HuH-7.5 (cell line): ENCODE measurements at places on chromosomes 11 and 22.

DNA sequence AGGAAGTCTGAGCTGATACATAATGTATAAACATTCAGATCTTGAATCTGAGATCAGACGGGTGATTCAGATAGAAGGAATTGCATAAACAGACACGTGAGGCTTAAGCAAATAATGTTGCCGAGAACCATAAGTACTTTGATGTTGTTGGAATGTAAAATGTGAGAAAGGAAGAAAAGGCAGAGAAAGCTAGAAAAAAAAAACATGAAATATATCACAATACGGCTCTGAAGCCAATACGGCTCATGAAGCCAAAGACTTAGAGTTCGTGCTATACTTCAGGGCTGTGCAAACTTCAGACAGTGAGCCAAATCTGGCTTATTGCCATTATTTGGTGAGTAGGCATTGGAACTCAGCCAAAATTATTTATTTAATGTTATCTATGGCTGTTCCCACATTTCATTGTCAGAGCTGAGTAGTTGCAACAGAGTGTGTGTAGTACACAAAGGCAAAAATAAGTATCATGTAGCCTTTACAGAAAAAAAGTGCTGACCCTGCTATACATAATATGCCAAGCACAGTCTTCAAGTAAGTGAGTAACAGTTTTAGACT, 673.3 kb downstream of the CNTN5 start:
- DNase-seq = no peak

DNA sequence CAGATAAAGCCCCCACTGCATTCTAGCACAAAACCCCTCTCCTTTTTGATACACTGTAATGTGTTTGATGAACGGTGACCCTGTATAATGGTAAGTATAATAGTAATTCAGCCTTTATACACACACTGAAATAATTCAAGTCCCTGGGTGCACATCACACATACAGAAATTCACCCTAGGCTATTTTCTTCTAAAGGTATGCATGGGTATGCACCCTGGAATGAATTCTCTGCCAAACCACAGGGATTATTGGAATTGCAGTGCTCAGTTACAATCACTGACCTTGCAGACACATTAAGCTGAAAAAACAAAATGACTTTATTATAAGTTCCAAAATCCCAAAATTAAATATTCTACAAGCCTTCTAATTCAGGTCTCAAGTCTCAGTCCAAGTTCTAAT, 245.9 kb upstream of the FAT3 start:
- no peak for DNase-seq

DNA sequence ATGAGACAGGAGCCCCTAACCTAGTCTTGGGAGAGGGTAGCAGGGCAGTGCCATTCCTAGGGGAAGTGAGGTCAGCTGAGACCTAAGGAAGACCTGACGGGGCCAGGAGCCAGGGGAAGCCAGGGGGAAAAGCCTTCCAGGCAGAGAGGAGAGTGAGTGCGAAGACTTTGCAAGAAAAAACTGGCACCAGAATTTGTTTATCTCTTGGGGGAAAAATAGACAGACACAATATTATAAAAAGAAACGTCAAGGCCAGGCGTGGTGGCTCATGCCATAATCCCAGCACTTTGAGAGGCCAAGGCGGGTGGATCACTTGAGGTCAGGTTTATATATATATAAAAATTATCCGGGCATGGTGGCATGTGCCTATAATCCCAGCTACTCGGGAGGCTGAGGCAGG, 26.9 kb upstream of the TESMIN start:
- DNase-seq = no peak

DNA sequence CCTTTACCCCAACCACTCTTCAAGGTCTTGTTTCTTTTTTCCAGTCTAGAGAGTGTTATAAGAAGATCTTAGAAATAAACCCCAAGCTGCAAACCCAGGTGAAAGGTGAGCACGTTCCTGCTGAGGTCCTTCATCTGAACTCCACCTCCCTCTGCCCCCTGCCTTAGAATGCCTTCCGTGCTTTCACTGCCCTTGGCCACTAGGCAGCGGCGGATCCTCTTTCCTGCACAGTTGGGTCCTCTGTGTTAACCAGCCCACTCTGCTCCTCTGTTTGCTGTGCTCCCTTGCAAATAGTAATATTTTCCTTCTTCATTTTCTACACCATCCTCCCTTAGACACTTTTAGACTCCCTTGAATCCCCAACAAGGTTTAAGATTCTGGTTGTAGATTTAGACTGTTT, 24.3 kb downstream of the TTC12 start:
- DNase-seq = no peak

DNA sequence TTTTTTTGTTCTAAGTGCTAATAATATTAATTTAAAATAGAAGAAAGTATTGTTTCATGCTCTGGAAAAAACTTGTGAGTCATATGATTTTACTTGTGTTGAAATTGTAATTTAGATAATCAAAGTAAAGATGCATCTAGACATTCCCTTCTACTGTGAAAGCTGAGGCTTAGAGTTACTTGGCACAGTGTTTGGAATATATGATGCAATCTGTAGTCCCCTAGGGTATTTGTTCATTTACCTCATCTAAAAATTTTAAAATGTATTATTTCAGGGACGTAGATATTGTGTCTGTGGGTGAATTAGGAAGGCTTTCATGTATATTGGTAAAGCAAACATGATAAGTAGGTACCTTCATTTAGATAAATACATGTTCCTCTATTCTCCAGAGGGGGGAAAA, 793.5 kb upstream of the CNTN5 start:
- DNase-seq = no peak

DNA sequence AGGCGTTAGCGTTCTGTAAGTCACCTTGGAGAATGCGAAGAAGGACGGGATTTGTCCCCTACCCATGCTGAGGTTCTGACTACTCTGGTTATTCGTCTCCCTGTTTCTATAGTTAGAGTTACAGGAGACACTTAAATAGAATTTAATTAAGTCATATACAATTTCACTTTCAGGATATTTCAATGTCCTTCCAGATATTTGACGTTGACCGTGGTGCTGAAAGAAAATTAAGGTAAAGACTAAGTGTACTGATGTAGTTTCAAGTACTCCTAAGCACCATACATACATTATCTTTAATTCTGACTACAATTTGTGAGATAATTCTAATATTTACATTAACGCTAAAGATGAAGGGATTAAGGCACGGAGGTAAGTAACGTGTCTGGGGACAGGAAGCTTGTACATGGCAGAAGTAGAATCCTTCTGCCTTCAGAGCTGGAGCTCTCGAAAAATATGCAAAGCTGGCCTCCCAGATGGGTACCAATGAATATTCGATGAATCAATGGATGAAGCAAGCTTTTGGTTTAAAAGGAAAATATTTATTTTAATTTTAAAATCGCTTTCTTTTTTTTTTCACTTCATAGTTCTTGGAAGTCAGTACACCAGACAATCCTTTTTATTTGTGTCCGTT, 539 bp upstream of the SLC36A4 start:
- DNase-seq = no peak

GRCh38 chr11:74992852-74993251, 4.1 kb downstream of the NEU3 start:
- no peak for DNase-seq

DNA sequence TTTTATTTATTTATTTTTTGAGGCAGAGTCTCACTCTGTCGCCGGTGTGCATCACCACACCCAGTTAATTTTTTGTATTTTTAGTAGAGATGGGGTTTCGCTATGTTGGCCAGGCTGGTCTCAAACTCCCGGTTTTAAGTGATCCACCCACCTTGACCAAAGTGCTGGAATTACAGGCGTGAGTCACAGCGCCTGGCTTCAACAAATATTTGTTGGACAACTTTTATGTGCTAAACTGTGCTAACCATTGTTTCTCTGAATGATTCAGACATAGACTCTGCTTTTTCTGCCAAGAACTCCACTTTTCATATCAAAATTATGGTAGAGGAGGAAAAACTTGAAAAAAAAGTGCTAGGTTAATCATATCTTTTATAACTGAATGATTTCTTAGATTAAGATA, 36.3 kb downstream of the MMP7 start:
- DNase-seq = no peak

- no peak for DNase-seq
Observed at GRCh38 chr22:45912910-45913309, 64.1 kb downstream of the WNT7B start.

GRCh38 chr11:45664376-45665205, 831 bp downstream of the CHST1 start:
- DNase-seq = no peak

DNA sequence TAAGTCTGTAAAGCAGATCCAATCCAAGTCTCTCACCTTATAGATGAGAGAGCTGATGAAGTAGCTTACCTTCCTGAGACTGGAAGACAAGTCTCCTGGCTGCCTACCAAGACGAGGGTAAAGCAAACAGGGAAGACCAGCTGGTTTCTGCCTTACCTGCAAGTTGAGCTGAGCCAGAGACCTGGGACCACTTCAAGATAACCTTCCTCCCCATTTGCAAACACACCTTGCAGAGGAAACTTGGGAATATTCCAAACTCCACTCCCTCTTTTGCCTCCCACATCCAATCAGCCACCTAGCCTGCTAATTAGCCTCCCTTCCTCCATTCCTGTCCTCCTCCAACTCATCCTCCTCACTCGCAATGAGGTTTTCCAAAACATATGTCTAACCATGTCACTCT, 23.4 kb upstream of the ROBO3 start:
- DNase-seq = no peak

DNA sequence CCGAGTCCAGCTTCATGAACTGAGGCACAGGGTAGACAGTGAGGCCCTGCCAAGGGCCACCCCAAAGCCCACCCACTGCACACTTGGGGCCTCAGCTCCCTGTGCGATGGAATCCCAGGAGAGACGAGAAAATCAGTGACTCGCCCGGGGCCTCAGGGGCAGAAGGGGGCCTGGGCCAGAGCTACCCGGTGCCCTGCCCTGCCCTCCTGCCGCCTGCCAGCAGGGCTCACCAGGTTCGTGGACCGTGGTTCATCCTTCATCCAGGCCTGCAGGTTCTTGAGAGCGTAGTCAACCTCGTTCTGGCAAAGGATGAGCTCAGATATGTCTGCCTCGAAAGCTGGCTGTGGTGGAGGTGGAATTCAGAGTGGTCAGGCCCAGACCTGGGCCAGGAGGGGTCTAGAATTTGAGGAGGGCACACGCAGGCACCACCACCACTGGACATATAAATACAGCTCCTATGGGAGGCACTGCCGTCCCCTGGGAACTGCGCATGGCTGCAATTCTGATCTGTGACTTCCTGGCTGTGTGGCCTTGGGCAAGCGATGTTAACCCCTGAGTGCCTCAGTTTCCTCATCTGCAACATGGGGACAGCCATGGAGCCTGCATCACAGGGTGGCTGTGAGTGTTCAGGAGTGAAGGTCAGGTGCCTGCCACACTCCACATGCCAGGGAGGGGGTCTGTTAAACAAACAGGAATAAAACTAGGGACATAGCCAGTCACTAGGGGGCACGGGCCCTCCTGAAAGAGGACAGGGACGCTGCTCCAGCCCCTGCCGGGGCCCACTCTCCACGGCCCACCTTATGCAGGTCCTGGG, 7.5 kb downstream of the ALDH3B2 start:
- no peak for DNase-seq

DNA sequence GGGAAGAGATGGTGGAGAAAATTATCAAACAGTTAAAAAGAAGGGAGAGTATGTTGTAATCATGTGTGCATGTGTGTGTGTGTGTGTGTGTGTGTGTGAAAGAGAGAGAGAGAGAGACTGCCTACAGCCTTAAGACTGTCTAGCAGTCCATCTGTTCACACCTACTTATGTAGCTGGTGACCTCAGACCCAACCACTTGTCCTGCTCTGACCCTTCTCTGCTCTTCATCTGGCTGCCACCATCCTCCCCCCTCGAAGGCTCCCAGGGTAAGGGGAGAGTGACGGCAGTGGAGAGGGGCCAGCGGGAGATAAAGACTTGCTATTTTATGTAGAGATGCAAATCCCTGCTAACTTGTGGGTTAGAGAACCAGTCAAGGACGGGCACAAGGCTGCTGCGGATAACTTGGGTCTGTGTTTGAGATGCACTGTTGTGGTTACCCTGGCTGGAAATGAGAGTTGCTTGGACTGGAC, 24.9 kb upstream of the GRAMD1B start:
- no peak for DNase-seq

DNA sequence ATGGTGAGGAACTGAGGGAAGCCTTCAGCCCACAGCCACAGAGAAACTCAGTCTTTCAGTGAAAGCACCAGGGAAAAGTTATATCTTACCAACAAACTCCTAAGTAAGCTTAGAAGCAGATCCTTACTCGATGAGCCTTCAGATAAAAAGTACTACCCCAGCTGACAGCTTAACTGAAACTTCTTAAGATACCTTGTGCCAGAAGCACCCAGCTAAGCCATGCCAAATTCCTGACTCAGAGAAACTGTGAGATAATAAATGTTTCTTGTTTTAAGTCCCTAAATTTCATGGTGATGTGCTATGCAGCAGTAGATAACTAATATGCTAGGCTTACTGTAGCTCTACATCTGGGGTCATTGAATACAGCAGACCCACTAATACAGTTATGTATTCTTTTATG, 2025.0 kb downstream of the LRRC4C start:
- DNase-seq = no peak
